ENCODE measurements at places on chromosomes 5 and 9.
A peak's percentile ranks its signal among the peaks of the same experiment; 100 is the strongest.

DNA sequence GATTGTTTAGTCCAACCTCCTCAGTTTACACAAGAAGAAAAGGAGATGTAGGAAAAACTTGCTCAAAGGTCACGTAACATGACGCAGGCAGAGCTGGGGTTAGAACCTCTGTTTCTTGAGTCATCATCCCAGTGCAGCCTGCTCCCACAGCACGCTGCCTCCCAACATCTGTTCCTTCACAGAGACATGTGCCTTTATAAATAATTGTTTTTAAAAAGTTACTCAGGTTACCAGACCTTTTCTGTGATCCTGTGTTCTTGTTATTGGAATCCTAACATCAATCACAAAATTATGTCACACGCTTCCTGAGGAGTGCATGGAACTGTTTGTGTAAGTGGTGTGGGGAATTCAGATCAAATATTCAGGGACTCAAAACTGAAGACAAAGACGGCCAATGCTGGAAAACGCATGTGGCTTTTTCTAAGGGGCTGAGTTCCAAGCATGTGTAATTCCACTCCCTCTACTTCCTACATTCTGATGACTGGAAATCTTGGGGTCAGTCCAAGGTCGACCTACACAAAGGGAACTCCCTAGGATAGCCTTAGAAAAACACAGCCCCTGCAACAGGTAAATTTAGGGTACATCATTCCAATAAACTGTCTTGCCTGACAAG, 184.3 kb downstream of the TSSK1B start:
- no peak for DNase-seq

DNA sequence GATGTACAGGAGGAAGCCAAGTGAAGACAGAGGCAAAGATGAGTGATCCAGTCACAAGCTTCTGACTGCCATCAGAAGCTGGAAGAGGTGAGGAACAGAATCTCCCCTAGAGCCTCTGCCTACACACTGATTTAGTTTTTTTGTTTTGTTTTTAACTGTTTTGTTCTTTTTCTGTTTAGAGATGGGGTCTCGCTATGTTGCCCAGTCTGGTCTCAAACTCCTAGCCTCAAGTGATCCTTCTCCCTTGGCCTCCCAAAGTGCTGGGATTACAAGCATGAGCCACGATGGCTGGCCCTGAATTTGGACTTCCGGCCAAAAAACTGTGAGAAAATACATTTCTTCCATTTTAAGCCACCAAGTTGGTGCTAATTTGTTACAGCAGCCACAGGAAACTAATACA, 204.7 kb upstream of the ZNF608 start:
- DNase-seq: no peak

DNA sequence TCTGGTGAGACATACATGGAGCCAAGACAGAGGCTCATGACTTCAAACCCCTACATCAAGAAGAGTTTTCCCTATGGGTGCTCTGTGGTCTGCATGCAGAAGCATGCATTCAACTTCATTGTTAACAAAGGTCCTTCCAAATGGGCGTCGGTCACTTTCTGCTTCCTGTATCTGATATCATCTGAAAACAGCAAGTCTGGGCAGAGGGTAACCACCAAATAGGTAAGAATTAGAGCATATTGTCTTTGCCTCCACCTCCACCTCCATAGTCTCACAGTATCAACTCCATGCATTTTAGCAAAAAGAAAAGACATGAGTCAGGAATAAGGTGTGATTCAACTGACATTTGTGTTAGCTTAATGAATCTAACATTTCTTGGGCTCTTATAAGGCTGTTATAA, 462.9 kb downstream of the DMRT2 start:
- DNase-seq: no peak

DNA sequence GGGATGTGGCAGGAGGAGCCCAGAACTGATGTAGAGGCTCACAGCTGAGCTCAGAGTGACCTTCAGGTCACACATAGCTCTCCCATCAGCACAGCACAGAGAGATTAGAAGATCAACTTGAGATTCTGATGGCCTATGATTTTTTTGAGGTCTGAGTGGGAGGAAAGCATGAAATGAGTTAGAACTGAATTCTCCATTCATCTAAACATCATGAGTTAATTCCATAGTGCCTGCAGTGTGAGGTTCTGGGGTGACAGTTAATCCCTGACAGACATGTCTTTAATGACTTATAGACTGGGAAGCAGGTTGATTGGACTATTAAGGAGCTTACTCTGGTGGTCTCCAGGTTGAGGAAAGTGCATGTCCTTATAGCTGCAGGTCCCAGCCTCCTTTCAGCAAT, 22.4 kb downstream of the SLC22A5 start:
- DNase-seq: no peak

- DNase-seq: peak; percentile 19
Observed at GRCh38 chr5:157109744-157110143, 900 bp upstream of the HAVCR2 start.

DNA sequence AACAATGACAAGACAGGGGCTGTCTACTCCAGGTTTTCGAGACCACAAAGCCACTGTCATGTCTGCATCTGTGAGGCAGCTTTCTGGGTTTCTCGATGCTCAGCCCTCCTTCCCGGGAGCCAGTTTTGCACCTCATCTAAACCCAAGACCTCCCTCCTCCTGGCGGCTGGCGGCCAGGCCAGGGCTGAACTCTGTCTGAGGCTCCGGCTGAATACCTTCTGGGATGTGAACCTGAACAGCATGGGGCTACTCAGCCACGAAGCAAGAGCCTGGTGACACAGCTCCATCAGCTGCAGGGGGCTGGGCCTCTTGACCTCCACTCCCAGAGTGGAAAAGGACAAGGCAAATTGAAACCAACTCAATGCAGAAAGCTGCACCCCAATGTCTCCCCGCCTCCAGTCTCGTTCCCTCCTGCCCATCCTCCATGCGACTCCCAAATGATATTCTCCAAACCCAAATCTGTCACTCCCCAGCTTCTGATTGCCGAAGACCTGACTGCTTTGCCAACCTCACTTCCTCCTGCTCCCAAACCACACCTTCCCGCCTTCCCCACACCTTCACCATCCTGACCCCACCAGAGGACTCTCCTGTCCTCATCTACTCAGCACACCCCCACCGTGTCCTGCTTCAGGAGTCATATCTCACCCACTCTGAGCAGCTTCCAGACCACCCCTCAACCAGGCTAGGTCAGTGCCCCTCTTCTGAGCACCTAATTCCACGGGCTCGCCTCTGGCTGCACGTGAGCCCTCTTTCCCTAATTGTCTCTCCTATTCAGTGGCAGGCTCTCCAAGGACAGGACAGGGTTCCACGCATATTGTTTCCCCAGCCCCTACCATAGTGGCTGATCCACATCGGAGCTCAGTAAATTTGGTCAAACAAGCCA, 4.5 kb downstream of the ANKS6 start:
- DNase-seq: no peak

- no peak for DNase-seq
Observed at GRCh38 chr5:64190562-64191306, 25.1 kb downstream of the RNF180 start.

DNA sequence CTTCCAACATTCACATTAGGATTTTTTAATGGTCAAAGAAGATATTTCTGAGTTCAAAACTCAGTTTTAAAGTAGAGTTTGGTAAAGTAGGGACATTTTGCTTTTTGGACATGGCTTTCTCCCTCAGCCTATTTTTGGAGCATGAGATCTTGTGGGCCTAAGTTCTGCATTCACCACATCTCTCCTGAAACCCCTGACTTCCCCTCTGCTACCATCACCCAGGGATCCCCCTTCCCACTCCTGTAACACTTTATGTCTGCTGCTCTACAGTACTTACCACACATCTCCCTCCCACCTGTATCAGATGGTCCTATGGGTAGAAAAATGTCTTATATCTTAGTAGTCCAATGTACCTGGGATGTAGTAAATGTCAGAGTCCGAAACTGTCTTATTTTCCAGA, 48.2 kb upstream of the JAK2 start:
- DNase-seq: no peak

DNA sequence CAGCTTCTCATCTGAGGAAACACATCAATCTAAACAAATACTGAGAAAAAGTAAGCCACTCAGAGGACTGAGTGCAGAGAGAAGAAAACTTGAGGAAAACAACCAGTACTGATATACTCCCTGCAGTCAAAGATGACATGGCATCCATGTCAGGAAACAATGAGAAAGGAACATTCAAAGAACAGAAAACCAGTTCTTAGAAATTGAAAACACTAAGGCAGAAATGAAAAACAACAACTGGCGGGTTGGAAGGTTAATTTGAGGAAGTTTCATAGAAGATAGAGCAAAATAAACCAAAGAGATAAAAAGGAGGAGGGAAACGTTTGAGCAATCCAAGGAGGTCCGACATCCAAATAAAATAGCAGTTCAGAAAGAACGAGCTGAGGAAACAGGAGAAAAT, 475.2 kb downstream of the HINT1 start:
- no peak for DNase-seq

- DNase-seq: no peak
Observed at GRCh38 chr5:14659821-14660607, 4.5 kb upstream of the OTULIN start.

- no peak for DNase-seq
Observed at GRCh38 chr5:98804066-98804465, 30.6 kb downstream of the RGMB start.

All from central memory CD4-positive, alpha-beta T cell (primary cell).